ENCODE measurements at places on chromosomes 6 and 20. TPM values are rescaled to one million over a fixed set of nuclear protein-coding genes. Genes with fewer than 3 reads are reported as not detected.

- no peak for DNase-seq
- H3K4me3 ChIP-seq, result no peak overlapping the region
- no peaks in the 10 kb centered on the region for H3K27me3 ChIP-seq
- H3K27ac ChIP-seq, result no peak overlapping the region
These were observed 84.7 kb upstream of the RNF24 start for GRCh38 chr20:4099905-4100675.

GRCh38 chr6:150685860-150686259 is 86.2 kb downstream of the PLEKHG1 start:
- peak; percentile 63 for DNase-seq
- H3K36me3 ChIP-seq, result no peaks in the 10 kb centered on the region
- no peak overlapping the region for H3K27ac ChIP-seq
- H3K4me3 ChIP-seq, result no peak overlapping the region
- H3K27me3 ChIP-seq, result no peaks in the 10 kb centered on the region

GRCh38 chr6:111185954-111186353 is 98.7 kb downstream of the SLC16A10 start:
- H3K27ac ChIP-seq, result no peak overlapping the region
- peaks cover 20% of the 10 kb centered on the region for H3K4me1 ChIP-seq
- H3K36me3 ChIP-seq, result peaks cover 3% of the 10 kb centered on the region
- H3K27me3 ChIP-seq, result no peaks in the 10 kb centered on the region
- no peak overlapping the region for H3K4me3 ChIP-seq

DNA sequence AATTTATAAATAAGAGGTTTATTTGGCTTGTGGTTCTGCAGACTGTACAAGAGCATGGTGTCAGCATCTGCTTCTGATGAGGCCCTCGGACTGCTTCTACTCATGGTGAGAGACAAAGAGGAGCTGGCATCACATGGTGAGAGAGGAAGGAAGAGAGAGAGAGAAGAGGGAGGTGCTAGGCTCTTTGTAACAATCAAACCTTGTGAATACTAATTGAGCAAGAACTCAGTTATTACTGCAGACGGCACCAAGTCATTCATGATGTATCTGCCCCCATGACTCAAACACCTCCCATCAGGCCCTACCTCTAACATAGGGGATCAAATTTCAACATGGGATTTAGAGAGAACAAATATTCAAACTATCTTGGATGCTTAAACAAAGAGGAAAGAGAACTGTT is 6.3 kb upstream of the SIRPG start:
- peak overlapping the region; percentile 92 for H3K27ac ChIP-seq
- peak overlapping the region; percentile 82 for H3K4me3 ChIP-seq
- peaks cover 100% of the 10 kb centered on the region for H3K4me1 ChIP-seq
- H3K27me3 ChIP-seq, result no peaks in the 10 kb centered on the region

GRCh38 chr20:57532104-57532503 is 7.2 kb upstream of the CTCFL start:
- H3K36me3 ChIP-seq, result no peaks in the 10 kb centered on the region
- H3K27me3 ChIP-seq, result peaks cover 22% of the 10 kb centered on the region
- H3K4me3 ChIP-seq, result no peak overlapping the region
- H3K27ac ChIP-seq, result no peak overlapping the region

Gene ULBP3
- total RNA-seq, result 1.1 TPM

GRCh38 chr6:11938285-11938890 is 73.7 kb upstream of the HIVEP1 start:
- no peaks in the 10 kb centered on the region for H3K36me3 ChIP-seq
- no peak overlapping the region for H3K4me3 ChIP-seq
- no peak for DNase-seq
- H3K4me1 ChIP-seq, result peaks cover 8% of the 10 kb centered on the region
- no peak overlapping the region for H3K27ac ChIP-seq

- H3K4me3 ChIP-seq, result peak overlapping the region; percentile 48
- H3K27ac ChIP-seq, result peak overlapping the region; percentile 30
- H3K27me3 ChIP-seq, result no peaks in the 10 kb centered on the region
- peak; percentile 54 for DNase-seq
- peaks cover 22% of the 10 kb centered on the region for H3K4me1 ChIP-seq
These were observed 32.3 kb downstream of the TULP4 start for GRCh38 chr6:158344534-158344933.

DNA sequence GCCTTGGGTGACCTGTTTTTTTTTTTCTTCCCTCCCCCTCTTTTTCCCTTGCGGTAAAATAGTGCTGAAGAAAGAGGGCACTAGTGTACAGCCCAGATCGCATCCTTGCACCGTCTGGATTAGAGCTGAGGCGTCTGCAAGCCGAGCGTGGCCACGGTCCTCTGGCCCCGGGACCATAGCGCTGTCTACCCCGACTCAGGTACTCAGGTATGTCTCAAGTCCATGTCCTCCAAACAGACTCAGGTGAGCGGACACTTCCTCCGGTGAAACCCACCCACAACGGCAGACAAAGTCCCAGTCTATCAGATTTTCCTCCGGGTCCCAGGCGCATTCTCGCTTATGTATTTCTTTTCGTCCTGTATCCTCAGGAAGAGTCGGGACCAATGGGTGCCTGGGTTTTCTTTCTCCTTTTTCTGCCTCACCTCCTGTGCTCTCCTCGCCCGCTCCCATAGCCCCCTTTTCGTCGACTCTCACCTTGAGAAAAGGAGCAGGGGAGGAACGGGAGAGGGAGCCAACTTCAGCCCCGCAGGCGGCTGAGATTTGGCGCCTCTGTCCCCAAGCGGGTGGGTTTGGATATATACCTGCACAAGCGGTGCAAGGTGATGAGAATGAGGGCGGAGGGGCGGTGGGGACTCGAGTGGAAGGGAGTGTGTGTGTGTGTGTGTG is 1.1 kb upstream of the GRM1 start:
- H3K36me3 ChIP-seq, result no peaks in the 10 kb centered on the region
- no peak overlapping the region for H3K27ac ChIP-seq
- no peak for DNase-seq
- H3K4me1 ChIP-seq, result peaks cover 7% of the 10 kb centered on the region

Gene CD2AP
- 29.5 TPM for total RNA-seq

GRCh38 chr6:55704421-55704820 is 125.4 kb upstream of the HMGCLL1 start:
- H3K36me3 ChIP-seq, result no peaks in the 10 kb centered on the region
- H3K27me3 ChIP-seq, result no peaks in the 10 kb centered on the region
- no peaks in the 10 kb centered on the region for H3K4me1 ChIP-seq
- H3K4me3 ChIP-seq, result no peak overlapping the region
- no peak for DNase-seq

GRCh38 chr20:37567671-37568588 is 40.3 kb upstream of the BLCAP start:
- H3K4me1 ChIP-seq, result peaks cover 7% of the 10 kb centered on the region
- H3K27ac ChIP-seq, result peak overlapping the region; percentile 58
- no peak overlapping the region for H3K4me3 ChIP-seq
- peaks cover 54% of the 10 kb centered on the region for H3K27me3 ChIP-seq
- no peak for DNase-seq

DNA sequence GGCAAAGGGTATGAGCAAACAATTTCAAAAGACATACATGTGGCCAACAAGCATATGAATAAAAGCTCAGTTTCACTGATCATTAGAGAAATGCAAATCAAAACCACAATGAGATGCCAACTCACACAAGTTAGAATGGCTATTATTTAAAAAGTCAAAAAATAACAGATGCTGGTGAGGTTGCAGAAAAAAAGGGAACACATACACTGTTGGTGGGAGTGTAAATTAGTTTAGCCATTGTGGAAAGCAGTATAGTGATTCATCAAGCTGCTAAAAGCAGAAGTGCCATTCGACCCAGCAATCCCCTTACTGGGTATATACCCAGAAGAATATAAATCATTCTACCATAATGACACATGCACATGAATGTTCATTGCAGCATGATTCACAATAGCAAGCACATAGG is 6.7 kb upstream of the KHDC1L start:
- H3K4me1 ChIP-seq, result no peaks in the 10 kb centered on the region
- no peaks in the 10 kb centered on the region for H3K36me3 ChIP-seq
- H3K27ac ChIP-seq, result no peak overlapping the region
- no peak overlapping the region for H3K4me3 ChIP-seq
- no peak for DNase-seq

GRCh38 chr6:76465410-76465809 is 392.9 kb upstream of the IMPG1 start:
- H3K27me3 ChIP-seq, result no peaks in the 10 kb centered on the region
- no peaks in the 10 kb centered on the region for H3K4me1 ChIP-seq
- H3K27ac ChIP-seq, result no peak overlapping the region
- DNase-seq, result no peak
- no peak overlapping the region for H3K4me3 ChIP-seq

GRCh38 chr20:62637110-62637509 is 5.2 kb upstream of the SLCO4A1 start:
- no peak overlapping the region for H3K27ac ChIP-seq
- peaks cover 24% of the 10 kb centered on the region for H3K27me3 ChIP-seq
- DNase-seq, result no peak
- no peak overlapping the region for H3K4me3 ChIP-seq
- H3K36me3 ChIP-seq, result no peaks in the 10 kb centered on the region

Gene POPDC3
- total RNA-seq, result not detected

Gene FOXO3
- total RNA-seq, result 10.0 TPM

DNA sequence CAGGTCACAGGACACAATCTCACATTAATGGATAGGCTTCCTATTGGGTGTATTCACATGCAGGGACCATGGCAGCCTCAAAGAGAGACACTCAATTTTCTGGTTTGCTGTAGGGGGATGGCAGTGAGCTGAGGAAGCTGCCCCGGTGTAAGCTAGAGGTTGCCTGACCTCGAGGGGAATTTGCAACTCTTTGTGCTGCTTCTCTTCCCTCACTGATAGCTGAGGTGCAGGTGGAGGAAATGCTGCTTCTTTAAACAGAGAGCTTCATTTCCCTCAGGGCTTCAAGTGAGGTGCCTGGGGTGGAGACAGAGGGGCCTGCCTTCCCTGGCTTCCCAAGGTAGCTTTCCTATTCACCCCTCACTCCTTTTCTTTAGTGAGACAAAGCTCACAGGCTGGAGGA is 151.9 kb downstream of the CD83 start:
- no peak for DNase-seq
- H3K4me1 ChIP-seq, result peaks cover 37% of the 10 kb centered on the region
- H3K27me3 ChIP-seq, result no peaks in the 10 kb centered on the region
- H3K27ac ChIP-seq, result no peak overlapping the region
- no peak overlapping the region for H3K4me3 ChIP-seq

GRCh38 chr6:44100088-44100550 is 27.1 kb downstream of the MRPL14 start:
- H3K4me3 ChIP-seq, result no peak overlapping the region
- no peak for DNase-seq
- H3K27ac ChIP-seq, result no peak overlapping the region

Gene SLC22A16
- not detected for total RNA-seq

- DNase-seq, result no peak
- H3K4me3 ChIP-seq, result no peak overlapping the region
- H3K36me3 ChIP-seq, result no peaks in the 10 kb centered on the region
- no peaks in the 10 kb centered on the region for H3K27me3 ChIP-seq
- H3K27ac ChIP-seq, result peak overlapping the region; percentile 14
- H3K4me1 ChIP-seq, result peaks cover 28% of the 10 kb centered on the region
These were observed 18.0 kb downstream of the TFEB start for GRCh38 chr6:41717392-41717736.

Gene PARD6B
- 5.0 TPM for total RNA-seq

- H3K4me1 ChIP-seq, result peaks cover 12% of the 10 kb centered on the region
- no peak overlapping the region for H3K27ac ChIP-seq
These were observed 112.2 kb upstream of the ARMC2 start for GRCh38 chr6:108736002-108736361.

- DNase-seq, result no peak
- H3K4me3 ChIP-seq, result no peak overlapping the region
- no peak overlapping the region for H3K27ac ChIP-seq
- H3K27me3 ChIP-seq, result no peaks in the 10 kb centered on the region
- peaks cover 9% of the 10 kb centered on the region for H3K4me1 ChIP-seq
These were observed 4.5 kb upstream of the FAM110A start for GRCh38 chr20:828987-829386.

DNA sequence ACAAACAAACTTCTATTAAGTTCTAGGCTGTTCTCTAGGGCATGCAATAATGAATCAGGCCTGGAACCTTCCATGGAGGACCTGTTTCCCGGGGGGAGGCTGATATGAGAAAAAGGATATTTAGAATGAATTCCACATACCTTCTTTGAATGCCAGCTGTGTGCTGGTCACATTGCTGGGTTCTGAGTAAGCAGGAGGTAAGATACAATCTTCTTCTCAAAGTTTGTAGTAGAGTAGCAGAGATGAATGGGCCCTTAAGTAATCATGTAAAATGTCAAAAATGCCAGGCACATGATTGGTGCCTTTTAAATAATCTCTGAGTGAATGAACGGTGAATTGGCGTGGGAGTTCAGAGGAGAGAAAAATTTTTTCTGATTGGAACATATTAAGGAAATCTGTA is 47.4 kb downstream of the TGM2 start:
- no peaks in the 10 kb centered on the region for H3K27me3 ChIP-seq
- no peak for DNase-seq
- H3K4me3 ChIP-seq, result no peak overlapping the region
- H3K4me1 ChIP-seq, result no peaks in the 10 kb centered on the region
- no peak overlapping the region for H3K27ac ChIP-seq

GRCh38 chr6:100188754-100189153 is 194.7 kb upstream of the MCHR2 start:
- H3K4me1 ChIP-seq, result no peaks in the 10 kb centered on the region
- no peaks in the 10 kb centered on the region for H3K36me3 ChIP-seq
- H3K4me3 ChIP-seq, result no peak overlapping the region
- peaks cover 9% of the 10 kb centered on the region for H3K27me3 ChIP-seq
- peak overlapping the region; percentile 24 for H3K27ac ChIP-seq

DNA sequence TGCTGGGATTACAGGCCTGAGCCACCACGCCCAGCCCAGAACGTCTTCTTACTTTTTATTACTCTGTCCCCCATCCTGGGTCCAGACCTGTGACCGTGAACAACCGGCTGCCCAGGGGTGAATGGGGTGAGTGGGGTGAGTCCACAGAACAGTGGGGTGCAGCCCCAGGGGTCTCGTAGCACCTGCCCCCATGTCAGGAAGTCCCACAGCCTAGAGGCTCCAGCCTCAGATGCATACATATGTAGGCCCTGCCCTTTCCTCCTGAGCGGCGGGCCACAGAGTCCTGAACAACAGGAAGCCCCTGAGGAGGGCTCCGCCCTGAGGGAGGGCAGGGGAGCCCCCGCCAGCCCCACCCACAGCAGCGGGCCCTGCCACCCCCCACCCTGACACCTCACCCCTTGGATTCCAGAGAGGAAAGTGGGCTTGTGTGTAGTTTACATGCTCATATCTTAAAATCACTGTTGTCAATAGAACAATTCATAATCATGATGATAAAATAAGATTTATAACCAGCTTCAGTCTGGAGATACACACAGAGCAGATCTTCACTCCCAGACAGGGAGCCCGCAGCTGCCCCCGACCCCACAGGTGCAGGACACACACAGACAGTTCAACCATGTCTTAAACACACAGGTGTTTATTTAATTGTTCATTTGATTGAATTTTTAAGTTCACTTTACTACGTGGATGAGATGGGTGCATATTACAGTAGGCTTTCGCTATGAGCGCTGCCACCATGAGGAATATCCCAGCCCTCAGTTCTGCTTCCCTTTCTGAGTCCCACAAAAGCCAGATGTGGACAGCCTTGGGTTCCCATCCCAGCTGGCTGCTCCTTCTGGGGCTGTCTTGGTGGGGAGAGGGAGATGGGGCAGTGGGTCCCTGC is 12.4 kb upstream of the GMEB2 start:
- peak overlapping the region; percentile 96 for H3K4me3 ChIP-seq
- H3K27me3 ChIP-seq, result no peaks in the 10 kb centered on the region
- peak; percentile 75 for DNase-seq
- peak overlapping the region; percentile 99 for H3K27ac ChIP-seq
- peaks cover 5% of the 10 kb centered on the region for H3K36me3 ChIP-seq

- H3K4me3 ChIP-seq, result peak overlapping the region; percentile 88
- no peak for DNase-seq
- H3K27ac ChIP-seq, result peak overlapping the region; percentile 91
- no peaks in the 10 kb centered on the region for H3K27me3 ChIP-seq
- H3K4me1 ChIP-seq, result peaks cover 72% of the 10 kb centered on the region
These were observed 257.1 kb downstream of the ADGB start for GRCh38 chr6:146855889-146856288.

Gene LPA
- total RNA-seq, result not detected
